ENCODE measurements at places on chromosomes 13 and 19.

- DNase-seq: no peak
These were observed 242.8 kb downstream of the B3GLCT start for GRCh38 chr13:31442571-31442970.

DNA sequence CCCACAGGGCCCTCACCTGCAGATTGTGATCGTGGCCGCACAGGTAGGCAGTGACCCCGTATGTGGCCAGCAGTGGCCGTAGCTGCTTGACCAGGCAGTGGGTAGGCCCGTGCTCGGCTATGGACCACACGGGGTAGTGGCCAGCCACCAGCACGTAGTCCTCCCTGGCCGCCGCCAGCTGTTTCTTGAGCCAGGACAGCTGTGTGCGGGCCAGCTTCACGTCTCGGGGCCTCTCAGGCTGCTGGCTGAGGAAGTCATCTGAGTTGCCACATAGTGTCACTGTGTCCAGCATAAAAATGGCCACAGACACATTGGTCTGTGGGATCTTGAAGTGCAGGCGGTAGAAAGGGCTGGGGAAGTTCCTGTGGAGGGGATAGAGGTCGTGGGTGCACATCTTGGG lies 1.2 kb downstream of the ACP5 start:
- no peak for DNase-seq

GRCh38 chr19:10517361-10517759 lies at the start of gene S1PR5:
S1PR5 (minus strand) TSS chr19:10517447; CDS start chr19:10515011, 2,436 bp downstream.
- no peak for DNase-seq

DNA sequence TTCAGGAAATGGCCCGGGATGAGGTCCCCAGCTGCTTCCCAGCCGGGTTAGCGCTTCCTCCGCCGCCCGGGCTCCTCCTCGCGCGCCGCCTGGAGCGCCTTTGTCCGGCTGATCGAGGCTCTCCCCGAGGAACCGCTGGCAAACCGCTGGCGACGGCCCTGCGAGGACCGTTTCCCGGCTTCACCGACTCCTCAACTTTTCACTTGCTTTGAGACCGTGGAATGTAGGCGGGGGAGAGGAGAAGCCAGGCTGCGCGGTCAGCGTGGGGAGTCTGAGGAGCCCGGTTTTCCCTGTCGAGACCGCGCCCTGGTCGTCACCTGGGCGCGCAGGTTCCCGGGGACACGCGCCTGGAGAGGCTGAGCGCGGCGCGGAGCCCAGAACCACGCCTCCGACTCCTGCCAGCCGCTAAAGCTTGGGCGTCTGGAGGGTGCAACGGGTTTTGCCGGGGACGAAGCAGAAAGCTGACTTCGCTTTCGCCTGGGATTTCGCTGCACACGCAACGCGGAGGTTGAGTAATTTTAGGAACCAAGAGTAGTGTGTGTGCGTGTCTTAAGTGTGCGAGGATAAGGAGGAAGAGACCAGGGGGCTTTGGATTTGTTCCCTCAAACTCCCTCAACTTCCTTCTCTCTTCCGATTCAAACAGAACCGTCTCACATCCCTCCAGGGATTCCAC lies 7.3 kb upstream of the DGKH start:
- peak; percentile 39 for DNase-seq

GRCh38 chr19:14031719-14032480 lies at the start of gene IL27RA:
IL27RA (plus strand) TSS chr19:14031762; CDS start chr19:14031873, 111 bp downstream.
- peak; percentile 61 for DNase-seq

GRCh38 chr13:93535251-93535650 lies 308.6 kb downstream of the GPC6 start:
- DNase-seq: peak; percentile 51

DNA sequence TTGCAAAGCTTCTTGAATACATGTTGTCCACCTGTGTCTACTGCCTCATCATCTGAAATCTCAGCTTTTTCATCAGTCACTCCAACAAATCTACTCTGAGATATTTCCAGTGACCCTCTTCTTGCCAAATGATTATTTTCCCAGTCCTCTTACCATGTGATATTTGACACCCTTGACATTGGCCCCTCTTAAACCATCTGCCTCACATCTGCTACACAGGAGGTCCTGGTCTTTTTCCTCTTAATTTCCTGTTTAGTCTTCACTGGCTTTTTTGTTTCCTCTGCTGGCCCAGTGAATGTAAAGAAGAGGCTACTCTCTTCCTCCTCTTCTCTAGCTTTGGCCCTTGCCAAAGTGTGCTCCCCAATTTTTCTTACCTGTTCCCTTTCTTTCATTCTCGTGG lies 218.7 kb downstream of the DNAJC15 start:
- no peak for DNase-seq

DNA sequence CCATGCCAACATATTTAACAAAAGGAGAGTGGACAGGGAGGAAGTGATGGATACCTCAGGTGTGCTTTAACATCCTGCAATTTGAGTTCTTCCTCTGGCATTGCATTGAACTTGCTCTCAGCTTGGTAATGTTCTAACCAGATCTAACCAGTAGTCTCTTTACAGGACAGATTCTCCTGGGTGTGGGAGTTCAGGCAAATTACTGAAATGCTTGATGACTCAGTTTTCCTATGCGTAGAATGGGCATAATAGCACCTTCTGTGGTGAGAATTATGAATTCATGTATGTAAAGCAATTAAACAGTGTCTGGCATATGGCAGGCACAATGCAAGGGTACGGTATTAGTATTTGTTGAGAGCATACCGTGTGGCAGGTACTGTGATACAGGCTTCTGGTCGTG lies 3.6 kb downstream of the AKAP11 start:
- DNase-seq: no peak

DNA sequence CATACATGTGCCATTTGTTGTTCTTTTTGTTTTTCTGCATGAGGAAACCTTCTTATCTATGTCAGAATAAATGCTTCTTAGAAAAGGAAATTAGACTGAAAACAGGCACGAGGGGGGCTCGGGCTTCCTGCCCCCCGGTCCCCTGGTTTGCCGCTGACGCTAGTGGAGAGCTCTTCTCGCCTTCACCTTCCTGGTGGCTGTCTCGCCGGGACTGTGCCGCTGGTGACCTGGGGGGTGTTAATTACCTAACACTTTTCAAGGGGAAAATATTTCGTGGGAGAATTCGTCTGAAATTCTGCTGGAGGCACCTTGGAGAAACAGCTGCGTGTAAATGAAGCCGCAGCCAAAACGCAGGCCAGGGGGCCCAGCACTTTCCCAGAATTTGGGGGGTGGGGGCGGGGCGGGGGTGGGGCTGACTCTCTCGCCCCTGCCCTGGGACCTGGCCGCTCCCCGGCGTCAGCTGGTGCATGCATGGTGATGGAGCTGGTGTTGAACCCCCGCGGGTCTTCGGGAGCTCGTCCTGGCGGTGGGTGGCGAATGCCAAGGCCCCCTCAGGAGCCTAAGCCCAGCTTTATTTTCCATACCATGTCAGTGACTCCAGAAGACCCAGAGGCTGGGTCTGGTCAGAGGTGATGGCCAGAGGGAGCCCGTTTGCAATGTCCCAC lies 58.3 kb upstream of the MCF2L start:
- DNase-seq: no peak

- DNase-seq: no peak
These were observed 31.4 kb upstream of the ZNF254 start for GRCh38 chr19:24055548-24055947.

- no peak for DNase-seq
These were observed 204.5 kb upstream of the SLITRK1 start for GRCh38 chr13:84086847-84087162.

- DNase-seq: no peak
These were observed 87.8 kb upstream of the RFC3 start for GRCh38 chr13:33730147-33730546.

DNA sequence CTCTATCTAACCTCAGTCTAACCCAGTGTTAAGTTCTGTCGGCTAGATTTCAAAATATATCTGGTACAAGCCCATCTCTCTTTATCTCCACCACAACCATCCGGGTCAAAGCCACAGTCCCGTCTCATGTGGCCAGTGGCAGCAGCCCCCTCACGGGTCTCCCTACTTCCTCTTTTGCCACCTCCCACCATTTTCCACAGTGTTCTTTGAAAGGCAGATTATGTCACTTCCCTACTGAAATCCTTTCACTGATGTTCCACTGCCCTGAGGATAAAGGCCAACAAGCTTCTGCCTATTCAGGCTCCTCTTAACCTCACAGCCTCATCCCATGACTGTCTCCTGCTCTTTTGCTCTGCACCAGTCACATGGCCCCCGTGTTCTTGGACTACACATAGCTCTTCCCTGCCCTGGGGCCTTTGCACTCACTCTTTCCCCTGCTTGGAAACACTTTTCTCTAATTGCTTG lies 117.2 kb downstream of the UBL3 start:
- DNase-seq: no peak

GRCh38 chr19:47713046-47714021 lies at the start of gene EHD2:
EHD2 (plus strand) TSS chr19:47713422; CDS start chr19:47716613, 3,191 bp downstream.
- DNase-seq: peak; percentile 80

DNA sequence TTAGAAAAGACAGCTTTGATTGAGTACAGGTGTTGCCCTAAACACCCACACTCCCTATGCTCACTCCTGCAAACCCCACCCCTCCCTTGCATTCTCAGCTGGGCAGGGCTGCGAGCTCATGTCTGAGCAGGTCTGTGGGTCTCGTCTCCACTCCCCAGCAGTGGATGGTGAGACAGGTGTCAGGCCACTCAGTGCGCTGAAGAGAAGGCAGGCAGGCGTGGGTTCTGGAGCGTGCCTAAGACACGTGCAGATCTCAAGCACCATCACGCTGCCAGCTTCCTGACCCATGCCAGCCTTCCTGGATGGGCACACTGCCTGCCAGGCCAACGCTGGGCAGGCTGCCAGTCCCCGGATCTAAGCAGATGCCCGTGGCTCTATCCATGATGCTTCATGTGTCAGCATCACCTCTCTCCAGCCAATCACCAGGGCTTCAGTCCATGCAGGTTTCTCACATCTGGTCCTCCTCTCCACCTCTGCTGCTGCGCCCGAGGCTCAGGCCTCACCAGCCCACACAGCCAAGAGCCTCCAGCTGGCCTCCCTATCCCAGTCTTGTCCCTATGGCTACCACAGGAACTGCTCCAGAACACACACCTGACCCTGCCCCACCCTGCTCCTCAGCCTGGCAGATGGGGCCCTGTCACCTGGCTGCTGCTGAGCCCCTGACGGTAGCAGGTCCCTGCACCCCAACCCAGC lies 42.6 kb downstream of the EPS15L1 start:
- no peak for DNase-seq

GRCh38 chr13:109657395-109657794 lies 129.0 kb downstream of the IRS2 start:
- no peak for DNase-seq

DNA sequence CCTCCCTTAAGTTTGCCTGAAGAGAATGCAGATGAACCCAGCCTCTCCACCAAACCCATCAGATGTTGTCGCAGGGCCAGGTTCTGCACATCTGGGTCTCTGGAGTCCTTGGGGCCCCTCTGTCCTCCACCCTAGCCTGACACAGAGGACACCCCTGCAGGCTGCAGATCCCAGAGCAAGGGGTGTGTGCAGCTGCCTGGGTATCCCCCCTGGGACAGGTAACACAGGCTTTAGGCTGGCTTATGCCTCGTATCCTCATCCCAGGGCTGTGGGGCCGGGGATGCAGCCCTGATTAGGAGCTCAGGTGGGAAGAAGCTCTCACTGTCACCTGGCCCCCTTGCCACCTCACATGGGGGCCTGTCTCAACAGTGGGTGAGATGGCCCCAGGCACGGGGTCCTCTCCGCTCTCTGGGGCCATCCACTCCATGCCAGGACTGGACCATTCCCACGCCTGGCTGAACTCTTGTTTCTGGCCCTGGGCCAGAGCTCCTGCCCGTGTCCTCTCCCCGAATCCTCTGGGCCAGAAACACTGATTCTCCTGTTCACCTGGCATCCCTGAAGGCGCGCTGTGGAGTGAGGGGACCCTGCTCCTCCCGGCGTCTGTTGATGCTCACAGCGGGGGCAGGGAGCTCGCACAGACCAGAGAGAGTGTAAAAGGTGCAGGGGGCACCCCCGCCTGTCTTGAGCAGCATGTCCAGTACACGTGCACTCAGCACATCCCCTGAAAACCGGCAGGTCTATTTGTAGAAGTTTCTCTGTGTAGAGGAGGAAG lies 38.7 kb upstream of the TPM4 start:
- no peak for DNase-seq

DNA sequence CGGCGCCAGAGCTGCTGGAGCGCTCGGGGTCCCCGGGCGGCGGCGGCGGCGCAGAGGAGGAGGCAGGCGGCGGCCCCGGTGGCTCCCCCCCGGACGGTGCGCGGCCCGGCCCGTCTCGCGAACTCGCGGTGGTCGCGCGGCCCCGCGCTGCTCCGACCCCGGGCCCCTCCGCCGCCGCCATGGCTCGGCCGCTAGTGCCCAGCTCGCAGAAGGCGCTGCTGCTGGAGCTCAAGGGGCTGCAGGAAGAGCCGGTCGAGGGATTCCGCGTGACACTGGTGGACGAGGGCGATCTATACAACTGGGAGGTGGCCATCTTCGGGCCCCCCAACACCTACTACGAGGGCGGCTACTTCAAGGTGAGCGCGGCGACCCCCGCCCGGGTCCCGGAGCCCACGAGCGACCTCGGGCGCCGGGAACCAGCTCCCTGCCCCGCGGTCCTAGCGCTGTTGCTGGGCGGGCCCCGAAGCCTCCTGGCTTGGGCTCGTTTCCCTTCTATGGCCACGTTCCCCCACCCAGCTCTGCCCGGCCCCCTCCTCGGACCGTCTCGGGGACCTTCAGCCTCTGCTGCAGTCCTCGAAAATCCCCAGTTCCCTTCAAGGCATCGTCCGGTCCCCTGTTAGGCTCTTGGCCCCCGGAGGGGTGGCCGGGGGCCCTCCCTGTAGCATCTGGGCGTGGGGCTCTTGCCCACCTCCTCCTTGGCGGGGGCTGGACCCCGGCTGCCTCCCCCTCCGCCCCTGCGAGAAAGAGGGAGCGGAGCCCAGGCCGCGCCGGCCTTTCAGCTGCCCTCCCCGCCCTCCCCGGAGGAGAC lies at the start of gene CDC34:
Gene CDC34 (plus strand): TSS at position 8 of the 808 bp plus-strand sequence. CDS start 172 bp downstream, at position 180.
- no peak for DNase-seq

DNA sequence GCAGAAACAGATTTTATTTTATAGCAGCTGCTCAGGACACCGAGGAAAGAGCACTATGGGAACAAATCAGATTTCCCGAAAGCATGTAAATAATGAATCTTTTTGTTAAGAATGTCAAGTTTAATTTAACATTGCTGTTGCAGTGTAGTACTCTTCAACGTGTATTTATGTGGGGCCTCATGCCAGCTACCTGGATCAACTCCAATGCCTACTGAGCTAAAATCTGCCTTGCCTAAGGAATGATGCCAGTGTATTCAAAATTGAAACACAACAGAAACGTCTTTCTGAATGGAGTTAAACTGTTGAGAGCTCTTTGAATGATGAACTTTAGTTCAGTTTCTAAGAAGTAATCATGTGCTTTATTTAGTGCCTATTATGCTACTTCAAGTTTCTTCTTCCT lies 1379.8 kb upstream of the ATXN8OS start:
- DNase-seq: no peak

Measured in fibroblast of skin of right quadriceps (primary cell).